PC-3 (cell line): ENCODE measurements at places on chromosomes 7 and 10.
A peak's percentile ranks its signal among the peaks of the same experiment; 100 is the strongest.

DNA sequence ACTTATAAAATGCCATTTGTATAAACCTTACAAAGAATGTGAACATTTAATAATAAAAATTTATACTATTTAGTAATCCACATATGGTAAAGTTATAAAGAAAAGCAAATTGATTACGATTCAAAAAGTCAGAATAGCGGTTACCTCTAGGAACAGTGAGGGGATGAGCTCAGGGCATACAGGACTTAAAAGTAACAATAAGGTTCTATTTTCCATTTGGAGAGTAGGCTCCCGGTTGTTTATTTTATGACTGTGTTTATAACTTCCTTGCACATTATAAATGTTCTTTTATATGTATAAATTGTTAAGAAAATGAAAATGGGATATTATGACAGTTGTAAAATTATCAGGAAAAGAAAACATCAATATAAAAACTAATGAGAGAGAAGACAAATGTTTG is 135.7 kb downstream of the AVL9 start:
- no peak for DNase-seq

DNA sequence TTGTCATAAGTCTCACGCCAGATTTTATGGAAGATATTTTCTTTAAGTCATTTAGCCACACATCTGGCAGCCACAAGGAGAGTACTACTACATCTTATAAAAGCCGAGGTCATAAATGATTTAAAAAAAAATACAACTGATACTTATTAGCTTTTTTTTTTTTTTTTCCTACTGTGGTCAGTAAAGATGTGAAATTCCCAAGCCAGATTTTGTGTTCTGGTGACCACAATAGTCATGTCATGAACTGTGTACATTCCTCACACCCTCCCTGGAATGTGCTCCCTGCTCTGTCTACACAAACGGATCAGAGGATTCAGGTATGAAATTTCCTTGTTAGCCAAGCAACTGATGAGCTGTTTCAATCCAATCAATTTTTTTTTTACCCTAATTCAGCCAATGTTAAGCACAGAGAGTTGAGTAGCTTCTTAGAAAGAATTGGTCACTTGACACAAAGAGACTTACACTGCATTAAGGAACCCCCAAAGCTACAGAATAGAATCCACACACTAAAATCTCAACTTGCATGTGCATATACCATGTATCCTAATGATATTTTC is 54.7 kb downstream of the CHRM2 start:
- peak; percentile 2 for DNase-seq

- DNase-seq = no peak
Observed at GRCh38 chr10:60508831-60509230, 119.2 kb upstream of the ANK3 start.

- no peak for DNase-seq
Observed at GRCh38 chr10:89580243-89580642, 44.8 kb upstream of the SLC16A12 start.
